Kidney epithelial cell (primary cell): ENCODE measurements at places on chromosomes 3 and 15. TPM values are rescaled to one million over a fixed set of nuclear protein-coding genes. Genes with fewer than 3 reads are reported as not detected.

CCPG1 gene
- total RNA-seq, result 55.2 and 63.6 TPM in 2 replicates

DNA sequence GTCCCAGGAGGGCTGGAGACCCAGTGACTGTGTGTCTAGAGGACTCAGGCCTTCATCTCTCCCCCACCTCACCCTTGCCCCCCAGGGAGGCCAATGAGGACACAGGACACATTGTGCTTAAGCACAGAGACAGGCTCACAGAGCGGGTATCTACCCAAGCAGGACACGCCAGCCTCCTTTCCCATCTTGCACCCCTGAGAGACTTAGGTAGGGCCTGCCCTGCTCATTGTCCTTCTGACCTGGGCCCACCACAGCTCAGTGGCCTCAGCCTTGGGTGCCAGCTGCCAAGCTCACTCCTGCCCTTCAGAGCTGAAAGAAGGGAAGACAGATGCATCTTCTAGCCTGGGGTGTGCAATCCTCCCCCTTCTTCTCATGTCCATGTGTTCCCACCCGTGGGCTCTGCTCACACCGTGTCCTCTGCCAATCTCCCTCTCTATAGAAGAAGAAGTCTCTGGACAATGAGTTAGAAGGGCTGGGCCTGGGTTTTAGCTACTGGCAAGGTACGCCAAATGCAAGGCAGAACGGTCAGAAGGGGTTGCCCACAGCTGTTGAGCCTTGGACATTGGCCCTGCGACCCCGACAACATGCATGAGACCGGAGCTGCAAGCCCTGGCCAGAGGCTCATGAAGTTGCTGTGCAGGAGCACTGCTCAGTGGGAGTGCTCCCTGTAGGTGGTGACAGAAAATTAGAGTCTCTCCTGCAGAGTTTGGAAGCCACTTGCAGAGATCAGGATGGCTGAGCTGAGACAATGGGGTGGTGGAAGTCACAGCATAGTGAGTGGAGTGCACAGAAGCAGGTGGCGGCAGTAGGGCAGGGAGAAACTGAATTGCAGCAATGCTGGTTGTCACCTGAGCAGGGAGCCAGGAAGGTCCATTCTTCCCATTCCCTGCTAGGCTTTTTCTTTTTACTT is 32.8 kb downstream of the ACSBG1 start:
- no peak for DNase-seq

TFDP2 gene
- total RNA-seq, result 48.0 and 121 TPM in 2 replicates

IRAK2 gene
- 65.5 and 72.8 TPM in 2 replicates for total RNA-seq

DNA sequence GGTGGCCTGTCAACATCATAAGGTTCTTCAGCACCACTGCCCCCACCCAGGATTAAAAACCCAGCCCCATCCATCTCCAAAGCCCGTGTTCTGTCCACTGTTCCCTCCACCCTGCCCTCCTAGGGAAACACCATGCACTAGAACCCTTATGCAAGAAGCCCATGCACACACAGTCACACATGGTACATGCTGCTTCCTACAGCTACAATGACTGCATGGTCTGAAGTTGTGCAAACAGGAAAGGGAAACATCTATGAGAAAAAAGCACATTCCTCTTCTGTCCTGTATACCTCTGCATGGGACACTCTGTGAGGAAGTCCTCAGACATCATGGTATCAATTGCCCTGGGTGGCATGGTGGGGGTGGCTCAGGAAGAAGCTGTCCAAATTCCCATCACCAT is 108.6 kb upstream of the MRPS22 start:
- DNase-seq, result no peak

DNA sequence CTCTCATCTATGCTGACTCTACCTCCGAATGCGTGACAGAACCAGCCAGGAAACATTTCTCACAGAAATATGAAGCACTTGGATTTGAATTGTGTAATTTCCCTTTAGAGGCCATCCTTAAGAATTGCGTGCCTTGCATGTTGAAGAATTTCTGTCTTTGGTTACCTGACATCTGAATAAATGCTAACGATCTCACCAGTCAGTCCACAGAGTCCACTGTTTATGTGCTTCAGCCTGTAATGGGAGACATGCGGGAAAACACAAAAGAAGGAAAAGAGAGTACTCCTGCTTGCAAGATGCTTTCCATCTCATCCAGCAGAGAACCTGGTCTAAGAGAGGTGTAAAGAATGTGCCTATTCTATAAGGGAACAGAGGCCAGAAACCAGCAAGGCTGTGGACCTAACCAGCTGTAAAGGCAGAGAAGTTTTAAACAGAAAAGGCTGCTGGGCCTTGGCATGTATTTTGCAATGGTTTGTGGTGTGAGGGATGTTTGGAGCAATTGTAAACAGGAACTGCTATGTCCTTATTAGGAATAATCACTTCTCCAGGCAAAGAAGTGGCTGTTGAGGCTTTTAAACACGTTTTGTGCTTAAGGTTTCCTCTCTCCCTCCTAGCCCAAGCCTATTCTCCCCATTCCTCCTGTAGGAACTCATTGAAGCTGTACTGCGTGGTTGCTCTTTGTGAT is 36.4 kb upstream of the BOC start:
- no peak for DNase-seq

RPN1 gene
- total RNA-seq, result 348 and 362 TPM in 2 replicates

GRCh38 chr3:129286081-129286480 is 7.4 kb downstream of the HMCES start:
- DNase-seq, result no peak

SCAPER gene
- total RNA-seq, result 6.4 and 20.8 TPM in 2 replicates

DNA sequence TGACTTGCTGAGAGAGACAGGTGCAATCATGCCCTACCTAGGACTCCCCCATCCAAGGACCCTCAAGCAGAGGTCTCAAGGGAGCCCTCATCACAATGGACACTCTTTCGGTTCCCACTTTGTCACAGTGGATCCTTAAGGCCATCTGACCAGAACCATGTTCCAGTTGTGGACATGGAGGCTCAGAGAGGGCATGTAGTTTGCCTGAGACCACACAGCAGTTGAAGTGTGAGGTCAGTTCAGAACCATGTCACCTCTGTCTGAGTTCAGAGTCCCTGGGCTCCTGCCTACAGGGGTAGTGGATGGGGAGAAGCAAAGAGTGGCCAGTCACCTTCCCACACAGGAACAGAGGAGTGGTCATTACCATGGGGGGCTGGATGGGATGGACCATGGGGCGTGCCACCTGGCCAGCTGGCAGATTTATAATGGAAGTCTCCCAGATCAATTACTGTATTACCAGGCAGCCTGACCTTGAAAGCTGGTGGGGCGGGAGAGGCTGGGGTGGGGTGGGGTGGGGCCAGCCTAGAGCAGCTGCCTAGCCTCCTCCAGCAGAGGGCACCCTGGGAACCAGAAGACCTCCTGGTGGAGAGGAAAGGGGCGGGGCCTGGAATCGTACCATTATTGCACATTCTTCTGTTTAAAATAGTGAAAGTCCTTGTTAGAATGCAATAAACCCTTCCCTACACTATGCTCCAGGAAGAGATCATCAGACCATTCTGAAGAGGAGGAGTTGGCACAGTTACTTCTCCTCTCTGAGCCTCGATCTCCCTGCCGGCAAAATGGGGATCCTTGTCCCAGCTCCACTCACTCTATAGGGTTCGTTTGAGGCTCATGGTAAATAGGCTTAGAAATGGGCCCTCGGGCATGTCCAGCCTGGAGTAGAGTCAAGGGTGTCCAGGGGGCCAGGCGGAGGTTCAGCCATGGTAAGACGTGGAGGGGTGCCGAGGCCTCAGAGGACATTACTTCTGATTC is 26.9 kb upstream of the LINGO1 start:
- peak; percentile 7 for DNase-seq

DNA sequence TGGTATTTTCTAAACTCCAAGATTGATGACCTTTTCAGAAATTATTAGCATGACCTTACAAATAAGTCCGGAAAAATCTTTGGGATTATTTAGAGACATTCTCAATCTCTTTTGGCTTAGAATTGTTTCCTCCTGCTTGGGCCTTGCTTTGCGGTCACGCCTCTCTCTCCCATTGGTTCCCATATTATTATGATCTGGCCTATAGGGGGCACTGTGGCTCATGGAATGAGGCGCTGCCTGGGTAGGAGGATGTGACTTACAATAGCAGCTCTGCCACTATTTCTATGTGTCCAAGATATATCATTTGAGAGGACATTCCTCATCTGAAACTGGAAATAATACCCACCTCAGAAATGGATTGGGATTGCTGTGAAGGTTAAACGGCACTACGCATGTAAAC is 464.9 kb downstream of the MFSD1 start:
- no peak for DNase-seq

- no peak for DNase-seq
These were observed 44.0 kb upstream of the SEC22A start for GRCh38 chr3:123157598-123158287.

DNA sequence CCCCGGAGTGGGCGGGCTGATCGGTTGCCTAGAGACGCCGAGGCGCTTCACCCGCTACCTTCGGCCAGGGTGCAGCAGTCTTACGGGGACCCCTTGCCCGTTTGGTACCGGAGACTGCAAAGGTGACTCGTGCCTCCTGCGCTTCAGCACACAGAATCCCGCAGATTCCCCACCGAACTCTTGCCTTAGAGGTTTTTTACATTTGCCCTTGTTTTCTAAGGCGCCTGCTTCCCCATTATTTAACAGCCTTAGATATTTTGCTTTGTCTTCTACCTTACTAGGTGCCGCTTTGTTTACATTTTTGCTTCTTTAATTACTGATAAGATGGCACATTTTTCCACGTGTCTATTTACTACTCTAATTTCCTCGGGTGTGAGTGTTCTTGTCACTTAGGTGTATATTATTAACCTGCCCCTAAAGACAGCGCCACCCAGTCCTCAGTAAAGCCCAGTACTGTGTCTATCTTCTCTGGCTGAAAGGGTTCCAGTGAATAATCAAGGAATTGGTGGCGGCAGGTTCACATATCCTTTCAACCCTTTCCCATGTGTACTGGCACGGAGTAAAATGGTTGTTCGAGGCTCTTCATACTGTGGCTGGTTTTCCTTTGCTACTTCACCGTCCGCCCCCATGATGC is 573 bp upstream of the CEP152 start:
- no peak for DNase-seq

- no peak for DNase-seq
These were observed 699 bp downstream of the MEGF11 start for GRCh38 chr15:66252685-66253417.

ARID3B gene
- 13.1 and 13.4 TPM in 2 replicates for total RNA-seq

- DNase-seq, result no peak
These were observed 171.3 kb downstream of the ATP10A start for GRCh38 chr15:25691544-25692430.

MAP2K1 gene
- total RNA-seq, result 51.9 and 62.0 TPM in 2 replicates

DNA sequence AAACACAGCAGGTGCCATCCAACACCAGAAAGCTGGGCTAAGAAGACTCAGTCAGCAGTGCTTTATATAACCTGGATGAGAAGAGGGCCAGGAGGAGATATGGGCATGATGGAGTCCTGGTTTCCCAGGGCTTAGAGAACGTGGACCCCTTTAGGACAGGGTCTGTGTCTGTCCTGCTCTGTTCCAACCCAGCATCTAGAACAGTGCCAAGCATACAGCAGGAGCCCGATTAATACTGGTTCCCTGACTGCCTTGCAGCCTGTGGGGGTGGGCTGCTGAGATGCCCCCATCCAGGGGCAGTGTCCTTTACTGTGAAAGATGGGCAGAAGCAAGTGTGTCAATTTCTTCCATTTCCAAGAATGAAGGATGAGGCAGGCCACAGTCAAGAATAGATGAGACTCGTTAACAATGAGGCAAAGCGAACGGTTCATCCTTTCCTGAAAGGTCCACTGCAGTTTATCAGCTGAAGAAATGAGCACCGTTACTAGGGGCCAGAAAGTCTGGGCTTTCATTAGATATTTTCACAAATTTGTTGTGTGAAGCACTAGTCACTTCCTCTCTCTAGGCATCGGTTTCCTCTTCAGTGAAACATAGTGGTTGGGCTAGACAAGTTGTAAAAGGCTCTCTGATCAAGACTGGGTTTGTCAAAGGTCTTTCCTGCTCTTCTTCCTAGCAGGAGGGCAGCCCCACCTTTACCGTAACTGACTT is 72.0 kb upstream of the HERC1 start:
- no peak for DNase-seq

DNA sequence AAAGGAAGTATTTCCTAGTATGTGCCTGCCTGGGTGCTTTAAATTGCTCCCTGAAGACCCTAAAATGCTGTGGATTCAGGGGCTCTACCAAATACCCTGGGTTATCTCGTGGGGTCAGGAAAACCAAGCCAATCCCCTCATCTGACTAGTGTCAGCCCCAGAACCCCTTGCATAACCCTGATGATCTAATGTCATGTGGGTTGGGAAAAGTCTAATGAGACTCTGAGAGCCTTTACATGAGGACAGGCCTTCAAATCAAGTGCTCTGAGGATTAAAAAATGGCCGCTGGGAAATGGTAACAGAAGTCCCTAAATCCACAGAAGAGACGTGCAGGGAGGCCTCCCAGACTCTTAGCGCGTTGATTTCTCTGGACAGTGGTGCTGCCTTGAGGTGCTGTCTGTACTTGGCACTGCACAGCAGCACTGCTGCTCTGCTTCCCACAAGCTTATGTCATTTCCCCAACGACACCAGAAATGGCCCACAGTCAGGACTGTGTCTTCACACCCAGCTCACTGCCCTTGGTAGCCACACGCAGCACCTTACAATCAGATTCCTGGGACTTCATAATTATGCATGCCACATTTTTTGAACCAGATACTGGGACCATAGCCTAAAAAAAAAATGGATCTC is 16.6 kb downstream of the EIF4E3 start:
- no peak for DNase-seq

SI gene
- total RNA-seq, result not detected in 2 replicates

FETUB gene
- total RNA-seq, result not detected in 2 replicates

DPH6 gene
- total RNA-seq, result 7.1 and 13.5 TPM in 2 replicates

DNA sequence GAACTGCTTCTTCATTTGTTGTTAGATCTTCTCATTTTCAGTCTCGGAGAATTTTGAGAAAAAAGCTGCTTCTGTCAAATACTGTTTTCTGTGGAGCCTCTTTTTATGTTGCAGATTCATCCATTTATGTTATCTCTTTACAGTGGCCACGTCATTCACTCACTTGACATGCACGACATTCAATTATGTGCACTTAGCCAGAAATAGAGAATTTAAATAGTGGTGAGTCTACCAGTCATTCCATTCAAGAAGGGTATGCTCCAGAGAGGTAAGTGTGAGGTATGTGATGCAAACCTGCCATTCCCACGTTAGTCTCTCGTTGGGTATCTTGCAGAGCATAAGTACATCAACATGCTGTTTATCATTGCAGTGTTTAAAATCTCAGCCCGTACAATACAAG is 9.8 kb downstream of the ARPP19 start:
- no peak for DNase-seq

RBP2 gene
- total RNA-seq, result not detected in 2 replicates

- no peak for DNase-seq
These were observed 51.2 kb downstream of the FGF12 start for GRCh38 chr3:192675958-192676649.

CHRNA5 gene
- total RNA-seq, result 4.7 and 13.7 TPM in 2 replicates

- DNase-seq, result no peak
These were observed 279.4 kb downstream of the WNT5A start for GRCh38 chr3:55207744-55208143.
